ENCODE measurements at places on chromosomes 2 and 18.

GRCh38 chr2:207720517-207721187 is 9.2 kb downstream of the CCNYL1 start:
- no peak for DNase-seq

DNA sequence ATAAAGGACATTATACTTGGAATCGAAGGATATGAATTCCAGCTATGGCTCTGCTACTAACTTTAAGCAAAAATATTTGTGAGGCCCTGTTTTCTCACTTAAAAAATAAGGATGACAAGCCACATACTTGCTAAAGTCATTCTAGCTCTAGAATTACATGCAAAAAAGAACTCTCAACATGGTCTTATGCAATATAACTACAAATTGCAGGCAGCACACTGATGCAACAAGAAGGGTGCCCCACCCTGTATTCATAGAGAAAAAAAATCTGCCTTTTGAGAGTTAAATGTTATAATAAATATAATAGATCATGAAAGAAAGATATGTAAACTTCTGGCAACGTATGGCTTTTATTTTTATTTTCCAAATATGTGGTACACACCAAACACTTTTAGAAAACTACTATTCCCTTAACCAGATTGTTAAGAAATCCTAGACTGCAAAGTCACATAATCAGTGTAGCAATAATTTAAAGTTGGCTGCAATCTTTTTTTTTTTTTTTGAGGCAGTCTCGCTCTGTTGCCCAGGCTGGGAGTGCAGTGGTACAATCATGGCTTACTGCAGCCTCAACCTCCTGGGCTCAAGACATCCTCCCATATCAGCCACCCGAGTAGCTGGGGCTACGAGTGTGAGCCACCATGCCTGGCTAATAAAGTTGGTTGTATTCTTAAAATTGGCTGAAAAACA is 40.2 kb upstream of the WDSUB1 start:
- no peak for DNase-seq

DNA sequence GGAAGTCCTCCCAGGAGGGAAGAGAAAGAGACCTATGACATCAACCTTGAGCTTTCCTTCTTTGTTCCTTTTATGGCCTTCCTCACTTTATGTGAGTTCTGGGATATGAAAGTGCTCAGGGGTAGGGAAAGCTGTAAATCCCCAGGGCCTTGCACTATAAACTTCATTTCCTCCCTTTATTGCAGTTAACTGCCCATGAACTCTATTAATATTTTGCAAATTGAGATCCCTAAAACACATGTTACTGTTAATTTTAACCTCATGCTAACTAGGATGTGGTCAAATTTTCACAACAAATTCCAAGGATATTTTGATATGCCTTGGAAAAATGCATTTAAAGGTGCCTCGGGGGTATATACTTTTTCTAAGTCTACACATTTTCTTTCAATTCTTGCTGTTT is 359.9 kb downstream of the OSR1 start:
- DNase-seq = no peak

GRCh38 chr2:211766689-211767088 is 771.9 kb downstream of the ERBB4 start:
- no peak for DNase-seq

GRCh38 chr2:33210626-33211025 is 263.9 kb downstream of the LTBP1 start:
- peak; percentile 94 for DNase-seq

GRCh38 chr18:49618742-49619681 is 57.2 kb downstream of the LIPG start:
- no peak for DNase-seq

DNA sequence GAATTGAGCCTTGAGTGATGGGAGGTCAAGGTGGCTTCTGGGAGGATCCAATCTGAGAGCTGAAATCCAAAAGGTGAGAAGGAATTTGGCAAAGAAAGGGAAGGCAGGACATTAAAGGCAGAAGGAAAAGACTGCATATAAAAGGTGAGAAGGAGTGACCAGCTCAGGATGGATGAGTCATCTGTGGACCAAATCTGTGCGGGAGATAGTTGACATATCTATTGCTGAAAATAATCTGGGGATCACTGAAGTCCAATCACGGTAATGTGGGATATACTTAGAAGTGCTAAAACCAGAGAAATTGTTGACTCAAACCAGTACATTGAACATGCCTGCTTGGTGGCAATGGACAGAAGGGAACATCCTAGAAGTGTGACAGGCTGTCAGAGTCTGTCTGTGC is 8.0 kb upstream of the PTPN4 start:
- no peak for DNase-seq
